Lower leg skin (tissue), 4 donors: ENCODE measurements at places on chromosomes 13 and 19. TPM values are rescaled to one million over a fixed set of nuclear protein-coding genes. Genes with fewer than 3 reads are reported as not detected.

DNA sequence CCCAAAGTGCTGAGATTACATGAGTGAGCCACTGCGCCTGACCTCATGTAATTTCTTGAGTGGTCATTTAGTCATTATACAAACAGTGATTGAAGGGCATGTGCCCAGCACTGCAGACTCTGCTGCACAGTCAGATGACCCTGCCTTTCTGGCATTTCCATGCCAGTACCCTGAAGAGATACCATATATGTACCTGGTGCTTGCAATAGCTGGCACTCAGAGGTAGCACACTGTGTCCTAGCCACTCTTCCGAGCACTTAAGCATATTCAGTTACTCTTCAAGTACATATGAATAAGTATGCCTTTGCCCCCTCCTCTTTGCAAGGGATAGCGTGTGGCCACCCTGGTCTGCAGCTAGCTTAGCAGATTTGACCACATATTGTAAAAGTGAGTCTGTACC lies 15.5 kb downstream of the STX10 start:
- DNase-seq = no peak

The ZIK1 gene
- total RNA-seq = 3.7 TPM

GRCh38 chr13:79447741-79448140 lies 33.2 kb upstream of the NDFIP2 start:
- DNase-seq = no peak

- no peak for DNase-seq
Observed at GRCh38 chr13:25691654-25692053, 319.9 kb downstream of the ATP8A2 start.

- no peak for DNase-seq
Observed at GRCh38 chr13:34655554-34655953, 286.5 kb upstream of the NBEA start.

The RAB3A gene
- 1.8 TPM for total RNA-seq

- no peak for DNase-seq
Observed at GRCh38 chr13:73607489-73608156, 526.6 kb downstream of the KLF12 start.

The HSH2D gene
- total RNA-seq = not detected

DNA sequence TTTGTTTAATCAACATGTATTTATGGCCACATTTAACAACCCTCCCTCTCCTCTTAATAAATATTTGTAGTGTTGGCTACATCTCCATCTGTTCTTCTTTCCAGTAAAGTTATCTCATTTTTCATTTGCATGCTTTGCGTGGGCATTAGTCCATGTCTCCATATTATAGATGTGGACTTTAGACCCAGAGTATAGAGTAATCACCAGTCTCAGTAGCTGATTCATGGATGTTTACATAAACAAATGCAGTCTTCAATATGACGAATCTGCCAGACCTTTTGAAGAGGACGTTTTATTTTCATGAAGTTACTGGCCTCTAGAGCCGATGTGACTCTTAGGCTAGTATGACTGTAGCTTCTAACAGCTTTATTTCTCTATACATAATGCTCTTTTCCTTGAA lies 1546.2 kb downstream of the OLFM4 start:
- DNase-seq = no peak

The ZNF557 gene
- total RNA-seq = 11.3 TPM

- DNase-seq = no peak
Observed at GRCh38 chr13:52961987-52962386, 66.6 kb upstream of the OLFM4 start.

The CADM4 gene
- 22.3 TPM for total RNA-seq

DNA sequence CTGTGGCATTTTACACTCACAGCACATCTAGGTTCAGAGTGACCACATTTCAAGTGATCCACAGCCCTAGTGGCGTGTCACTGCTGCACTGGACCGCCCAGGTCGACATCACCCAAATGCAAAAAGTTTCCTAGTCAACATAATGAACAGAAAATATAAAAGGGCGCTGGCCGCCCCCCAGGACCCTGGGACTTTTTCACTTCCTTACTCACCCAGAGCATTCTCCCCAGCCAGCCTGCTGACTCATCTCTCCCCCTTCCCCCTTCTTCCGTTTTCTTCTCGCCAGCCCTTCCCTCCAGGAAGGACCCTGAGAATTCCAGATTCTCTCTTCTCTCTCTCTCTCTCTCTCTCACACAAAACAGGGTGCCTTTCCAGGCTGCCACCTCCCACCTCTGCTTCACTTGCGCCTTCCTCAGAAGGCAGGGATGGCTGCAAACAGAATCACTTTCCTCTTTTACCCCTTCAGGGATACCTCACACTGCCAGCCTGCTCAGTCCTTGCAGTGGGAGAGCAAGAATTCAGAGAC lies 21.0 kb upstream of the GRWD1 start:
- no peak for DNase-seq

DNA sequence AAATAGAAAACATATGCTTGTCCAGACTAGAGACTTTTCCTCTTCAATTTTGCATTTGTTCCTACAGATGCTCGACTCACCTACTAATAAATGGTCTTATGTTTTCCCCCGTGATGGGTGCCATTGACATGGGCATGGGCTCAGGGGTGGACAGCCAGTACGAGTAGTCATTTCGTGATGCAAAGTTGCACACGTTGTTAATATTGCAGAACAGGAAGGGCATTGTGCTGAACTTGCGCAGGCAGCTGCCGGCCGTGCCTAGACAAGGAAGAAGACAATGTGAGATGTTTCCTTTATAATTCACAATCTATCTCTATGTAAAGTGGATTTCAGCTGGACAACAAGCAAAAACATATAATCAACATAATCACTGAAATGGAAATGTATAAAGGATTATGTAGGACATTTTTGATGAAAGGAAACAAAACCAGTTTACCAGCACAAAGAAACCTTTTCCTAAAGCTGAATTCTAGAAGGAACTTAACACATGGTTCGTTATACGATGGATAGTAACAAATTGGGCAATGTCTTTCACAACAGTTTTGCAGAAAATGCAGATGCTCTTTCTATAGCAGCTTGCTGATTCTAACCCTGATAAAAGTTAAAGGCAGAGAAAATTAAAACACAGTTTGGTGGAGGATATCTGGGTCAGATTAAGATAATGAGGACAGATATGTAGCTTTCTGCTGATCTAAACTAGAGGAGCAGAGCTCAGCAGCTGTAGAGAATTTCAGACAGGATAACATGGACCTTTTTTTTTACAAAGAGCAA lies 145.7 kb downstream of the COL4A1 start:
- no peak for DNase-seq

- no peak for DNase-seq
Observed at GRCh38 chr13:33644581-33645543, 173.1 kb upstream of the RFC3 start.

DNA sequence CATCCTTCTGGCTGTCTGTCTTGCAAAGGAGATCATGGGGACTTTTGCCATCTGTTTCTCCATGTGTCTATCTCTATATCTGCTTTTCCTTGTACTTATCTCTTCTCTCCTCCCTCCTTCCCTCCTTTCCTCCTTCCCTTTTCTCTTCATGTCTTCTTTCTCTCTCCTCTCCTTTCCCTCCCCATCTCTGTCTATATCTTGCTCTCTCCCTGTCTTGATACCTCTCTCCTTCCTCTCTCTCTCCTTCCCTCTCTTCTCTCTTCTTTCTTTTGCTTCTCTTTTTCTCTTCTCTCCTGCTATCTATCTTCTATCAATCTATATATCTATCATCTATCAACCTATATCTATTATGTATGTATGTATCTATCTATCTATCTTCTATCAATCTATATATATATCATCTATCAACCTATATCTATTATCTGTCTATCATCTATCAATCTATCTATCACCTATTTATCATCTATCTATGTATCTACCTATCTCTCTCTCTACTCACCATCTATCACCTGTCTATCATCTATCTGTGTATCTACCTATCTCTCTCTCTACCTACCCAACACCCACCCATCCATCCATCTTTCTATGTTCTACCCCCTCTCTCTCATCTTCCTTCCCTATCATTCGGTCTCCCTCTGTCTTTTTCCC lies 27.5 kb downstream of the SPTBN4 start:
- no peak for DNase-seq

- no peak for DNase-seq
Observed at GRCh38 chr13:84279166-84279565, 396.9 kb upstream of the SLITRK1 start.

The ZIC5 gene
- total RNA-seq = not detected

DNA sequence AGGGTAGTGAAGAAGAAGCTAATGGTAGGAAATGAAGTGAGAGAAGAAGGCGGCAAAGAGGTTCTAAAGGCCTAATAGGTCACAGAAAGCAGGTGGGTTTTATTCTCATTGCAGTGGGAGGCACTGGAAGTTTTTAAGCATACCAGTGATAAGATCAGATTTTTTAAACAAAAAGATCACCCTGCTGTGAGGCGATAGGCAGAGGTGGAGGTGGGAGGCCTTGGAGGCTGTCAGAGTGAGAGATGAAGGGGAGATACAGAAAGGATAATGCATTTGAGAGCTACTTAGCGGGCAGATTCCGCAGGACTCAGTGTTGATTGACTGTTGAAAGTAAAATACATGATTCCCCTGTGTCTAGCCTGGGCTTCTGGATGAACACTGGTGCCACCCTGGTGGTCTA lies 116.7 kb upstream of the FRY start:
- no peak for DNase-seq

DNA sequence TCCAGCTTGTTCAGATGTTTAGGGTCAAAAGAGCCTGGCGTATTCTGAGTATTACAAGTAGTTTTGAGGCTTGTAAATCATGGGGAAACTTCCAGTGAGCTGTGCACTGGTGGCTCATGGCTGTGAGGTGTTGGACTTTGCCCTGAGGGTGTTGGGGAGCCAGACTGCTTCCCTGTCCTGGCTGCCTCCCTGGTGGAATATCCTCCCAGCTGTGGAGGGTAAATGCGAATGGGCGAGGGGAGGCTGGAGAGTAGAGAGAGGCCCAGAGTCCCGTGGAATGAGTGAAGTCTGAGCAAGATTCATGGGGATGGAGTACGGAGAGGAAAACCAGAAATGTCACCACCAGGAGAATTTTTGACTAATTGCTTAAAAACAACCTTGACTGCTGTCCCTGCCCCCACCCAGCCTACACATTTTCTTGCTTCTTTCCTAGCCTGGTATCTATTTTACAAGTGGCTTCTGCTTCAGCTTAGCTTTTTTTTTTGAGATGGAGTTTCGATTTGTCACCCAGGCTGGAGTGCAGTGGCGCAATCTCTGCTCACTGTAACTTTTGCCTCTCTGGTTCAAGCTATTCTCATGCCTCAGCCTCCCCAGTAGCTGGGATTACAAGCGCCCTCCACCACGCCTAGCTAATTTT lies 3.7 kb downstream of the SNRPA start:
- DNase-seq = no peak

DNA sequence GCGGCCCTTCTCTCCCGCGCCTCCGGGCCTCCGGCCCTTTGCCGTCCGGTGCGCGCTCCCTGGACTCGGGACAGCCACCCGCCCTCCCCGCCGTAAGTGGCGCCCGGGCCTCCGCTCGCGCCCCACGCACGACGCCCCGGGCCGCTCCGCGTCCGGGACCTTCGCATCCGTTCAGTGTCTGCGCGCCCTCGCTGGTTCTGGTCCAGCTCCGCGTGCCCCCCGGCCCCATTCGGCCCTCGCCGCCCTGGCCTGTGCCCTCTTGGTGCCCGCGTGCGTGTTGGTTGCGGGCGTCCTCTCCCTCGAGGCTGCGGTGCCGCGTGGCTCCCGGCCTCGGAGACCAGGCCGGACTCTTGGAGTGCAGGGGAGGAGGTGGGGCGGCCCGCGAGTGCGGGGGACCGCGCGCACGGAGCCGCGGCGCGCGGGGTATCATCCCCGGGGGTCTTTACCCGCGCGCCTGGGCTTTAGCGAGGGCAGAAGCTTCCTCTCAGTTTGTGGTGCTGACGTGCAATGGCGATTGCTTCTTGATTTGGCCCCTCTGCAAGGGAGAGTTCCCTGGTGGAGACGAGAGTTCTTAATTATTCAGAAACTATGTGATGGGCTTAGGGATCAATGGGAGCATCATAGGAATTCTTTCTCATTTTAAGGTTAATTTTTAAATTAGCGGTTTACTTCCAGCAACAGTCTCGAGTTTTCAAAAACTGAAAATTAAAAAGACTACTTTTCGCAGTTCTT lies 757 bp downstream of the WASF3 start:
- DNase-seq = peak; percentile 85

The RFPL4A gene
- not detected for total RNA-seq

GRCh38 chr19:6263735-6264444 lies 15.9 kb downstream of the MLLT1 start:
- no peak for DNase-seq

GRCh38 chr13:104297075-104297474 lies 1230.9 kb upstream of the SLC10A2 start:
- no peak for DNase-seq

GRCh38 chr13:67554286-67554685 lies 324.1 kb upstream of the PCDH9 start:
- DNase-seq = no peak

GRCh38 chr19:48698046-48698445 lies 2.3 kb downstream of the FUT2 start:
- no peak for DNase-seq

GRCh38 chr19:15643387-15643786 lies 2.7 kb downstream of the CYP4F3 start:
- DNase-seq = no peak

DNA sequence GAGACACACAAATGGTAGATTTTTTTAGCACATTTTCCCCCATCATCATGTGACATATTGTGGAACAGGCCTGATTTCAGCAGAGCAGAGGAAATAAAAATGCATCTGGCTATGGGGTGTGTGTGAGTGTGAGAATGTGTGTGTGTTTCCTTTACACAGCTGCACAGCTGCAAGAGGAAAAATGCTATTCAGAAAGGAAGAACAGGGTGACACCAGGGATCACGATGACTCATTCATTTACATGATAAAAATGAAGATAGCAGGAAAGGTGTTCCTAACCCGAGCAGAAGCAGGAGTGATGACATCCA lies 469.5 kb upstream of the TSHZ3 start:
- DNase-seq = no peak

The KLK14 gene
- total RNA-seq = 13.4 TPM

The CEACAM6 gene
- 23.1 TPM for total RNA-seq

GRCh38 chr19:2648528-2648937 lies 54.0 kb downstream of the GNG7 start:
- DNase-seq = peak; percentile 92

The ZNF560 gene
- total RNA-seq = not detected

The PBX4 gene
- 4.9 TPM for total RNA-seq

The TNFAIP8L1 gene
- total RNA-seq = 6.5 TPM

The SELENOV gene
- total RNA-seq = not detected

DNA sequence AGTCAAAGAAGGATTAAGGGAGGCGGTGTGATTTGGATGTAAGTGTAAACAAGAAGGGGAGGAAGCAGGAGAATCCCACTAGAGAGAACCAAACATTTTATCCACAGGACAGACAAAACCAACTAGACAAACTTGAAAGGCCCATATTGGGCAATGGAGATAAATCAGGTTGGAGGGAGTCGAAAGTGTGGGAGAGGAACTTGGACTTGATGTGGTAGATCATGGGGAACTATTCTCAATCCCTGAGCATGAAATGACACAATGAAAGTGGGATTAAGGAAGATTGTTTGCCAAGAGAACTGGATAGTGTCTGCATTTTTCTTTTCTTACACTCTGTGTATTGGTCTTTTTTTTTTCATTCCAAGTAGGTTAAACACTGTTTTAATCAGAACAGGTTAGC lies 17.9 kb downstream of the GPR183 start:
- no peak for DNase-seq

- no peak for DNase-seq
Observed at GRCh38 chr13:86142080-86142479, 342.9 kb upstream of the SLITRK6 start.

GRCh38 chr19:49058562-49058961 lies 1.0 kb upstream of the CGB7 start:
- no peak for DNase-seq

- DNase-seq = no peak
Observed at GRCh38 chr13:67416047-67416925, 186.2 kb upstream of the PCDH9 start.

The LAIR1 gene
- 0.19 TPM for total RNA-seq
